ENCODE measurements at places on chromosomes 12 and 14.
A peak's percentile ranks its signal among the peaks of the same experiment; 100 is the strongest.

GRCh38 chr14:105064721-105065143 is 498 bp downstream of the GPR132 start:
- DNase-seq: no peak

- DNase-seq: no peak
Observed at GRCh38 chr12:49872381-49872780, 29.5 kb upstream of the BCDIN3D start.

GRCh38 chr12:83575326-83575725 is 888.6 kb downstream of the TMTC2 start:
- no peak for DNase-seq

DNA sequence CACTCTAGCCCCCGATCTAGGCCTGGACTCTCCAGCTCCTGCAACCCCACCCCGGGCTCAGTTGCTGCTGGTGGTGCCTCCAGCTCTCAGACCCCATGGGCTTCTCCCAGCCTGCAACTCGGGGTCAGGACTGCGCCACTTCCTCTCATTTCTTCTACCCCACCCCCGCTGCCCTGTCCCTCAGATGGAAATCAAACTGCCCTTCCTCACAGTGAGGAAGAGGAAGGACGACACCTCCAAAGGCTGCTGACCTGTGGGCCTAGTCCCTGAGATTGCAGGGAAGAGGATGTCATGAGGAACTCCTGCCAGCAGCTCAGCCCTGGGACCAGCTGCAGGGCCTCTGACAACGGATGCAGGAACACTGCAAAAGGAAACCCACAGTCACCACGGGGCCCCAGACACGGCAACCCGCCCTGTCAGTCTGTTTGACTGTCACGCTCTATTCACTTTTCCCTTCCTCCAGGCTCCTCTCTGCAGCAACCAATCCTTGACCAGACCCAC is 29.3 kb upstream of the PNMA1 start:
- DNase-seq: peak; percentile 39

GRCh38 chr12:107912421-107913004 is 138.0 kb downstream of the ASCL4 start:
- DNase-seq: no peak

DNA sequence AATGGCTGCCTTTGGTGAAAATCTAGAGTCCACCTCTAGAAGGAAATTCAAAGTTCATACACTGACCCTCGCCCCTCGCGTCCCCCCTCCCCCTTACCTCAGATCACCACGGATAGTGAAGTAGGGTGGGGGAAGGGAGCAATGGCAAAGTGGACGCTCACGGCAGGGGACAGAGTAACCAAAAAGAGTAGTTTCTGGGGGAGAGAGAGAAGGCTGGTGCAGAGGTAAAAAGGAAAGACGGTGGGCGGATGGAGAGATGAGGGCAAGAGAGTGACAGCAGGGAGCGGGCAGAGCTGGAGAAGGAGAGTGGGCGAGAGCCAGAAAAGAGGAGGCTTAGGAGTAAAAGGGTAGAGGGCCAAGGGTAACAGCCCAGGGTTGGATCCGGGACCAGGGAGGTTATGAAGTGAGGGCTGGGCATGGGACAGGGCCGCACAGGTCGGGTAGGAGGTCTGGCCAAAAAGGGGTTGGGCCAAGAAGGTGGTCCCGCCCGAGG is 423 bp downstream of the ALDH6A1 start:
- no peak for DNase-seq

- no peak for DNase-seq
Observed at GRCh38 chr14:80364274-80364673, 153.0 kb upstream of the DIO2 start.

DNA sequence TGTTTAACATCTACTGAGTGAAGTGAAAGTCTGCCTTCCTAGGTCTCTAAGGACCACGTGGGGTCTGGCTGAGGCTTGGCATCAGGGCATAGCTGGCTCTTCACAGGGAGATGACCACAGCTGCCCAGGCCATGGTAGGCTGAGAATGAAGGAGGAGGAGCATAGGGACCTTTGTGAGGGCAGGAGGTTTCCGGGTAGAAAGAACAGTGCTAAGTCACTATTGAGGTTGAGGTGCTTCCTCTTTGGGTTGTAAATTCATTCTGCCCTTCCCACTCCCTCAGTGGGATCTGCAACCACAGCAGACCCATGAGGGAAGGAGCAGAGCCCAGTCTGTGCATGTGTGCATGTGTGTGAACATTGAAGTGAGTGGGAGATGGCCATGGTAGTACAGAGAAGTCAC is 909.6 kb downstream of the VRK1 start:
- no peak for DNase-seq

DNA sequence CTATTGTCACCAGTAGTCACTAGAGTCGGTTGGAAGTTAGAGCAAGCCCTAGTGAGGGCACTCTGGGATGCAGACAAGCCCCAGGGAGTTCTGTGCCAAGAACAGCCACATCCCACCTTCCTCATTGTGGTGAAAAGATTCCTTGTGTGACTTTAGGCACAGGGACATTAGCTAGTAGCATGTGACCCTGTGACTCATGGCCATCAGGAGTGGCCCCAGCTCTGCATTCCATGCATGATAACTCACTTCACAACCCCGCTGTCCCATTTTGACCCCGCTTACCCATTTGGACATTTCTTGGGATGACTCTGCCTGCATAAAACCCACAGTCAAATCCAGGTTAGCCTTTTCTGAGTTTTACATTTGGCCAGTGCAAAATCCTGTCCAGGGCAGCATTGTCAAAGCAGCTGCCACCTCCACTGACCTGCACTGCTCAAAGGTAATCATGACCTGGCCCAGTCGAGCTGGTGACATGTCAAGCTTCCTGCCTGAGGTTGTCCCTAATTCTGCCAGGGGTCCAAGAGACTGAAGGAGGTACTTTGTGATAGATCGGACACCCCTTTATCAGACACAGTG is 430.5 kb downstream of the DPF3 start:
- no peak for DNase-seq

- DNase-seq: no peak
Observed at GRCh38 chr12:42162965-42163364, 18.3 kb upstream of the GXYLT1 start.

DNA sequence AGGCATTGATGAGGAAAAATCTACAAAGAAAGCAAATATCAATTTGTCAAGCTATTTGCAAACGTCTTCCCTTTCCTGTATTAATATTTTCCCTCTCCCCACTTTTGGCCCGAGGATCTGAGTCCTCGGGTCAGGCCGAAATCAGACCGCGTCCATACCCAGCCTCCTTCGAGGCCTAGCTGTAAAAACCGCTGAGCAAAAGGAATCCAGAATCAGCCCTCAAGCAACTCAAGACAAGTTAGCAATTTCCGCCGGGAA is 353 bp upstream of the MAPK1IP1L start:
- DNase-seq: no peak

DNA sequence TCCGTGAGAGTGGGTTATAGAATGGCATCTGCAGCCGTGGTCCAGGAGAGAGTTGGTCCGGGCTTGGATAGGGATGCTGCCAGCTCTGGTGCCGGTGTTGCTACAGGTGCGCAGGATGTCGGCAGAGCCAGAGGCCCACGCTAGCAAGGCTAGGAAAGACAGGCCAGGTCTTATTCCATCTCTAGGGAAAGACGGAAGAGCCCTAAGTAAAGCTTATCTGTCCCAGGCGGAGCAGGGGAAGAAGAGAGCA is 485 bp upstream of the PSME1 start:
- no peak for DNase-seq

DNA sequence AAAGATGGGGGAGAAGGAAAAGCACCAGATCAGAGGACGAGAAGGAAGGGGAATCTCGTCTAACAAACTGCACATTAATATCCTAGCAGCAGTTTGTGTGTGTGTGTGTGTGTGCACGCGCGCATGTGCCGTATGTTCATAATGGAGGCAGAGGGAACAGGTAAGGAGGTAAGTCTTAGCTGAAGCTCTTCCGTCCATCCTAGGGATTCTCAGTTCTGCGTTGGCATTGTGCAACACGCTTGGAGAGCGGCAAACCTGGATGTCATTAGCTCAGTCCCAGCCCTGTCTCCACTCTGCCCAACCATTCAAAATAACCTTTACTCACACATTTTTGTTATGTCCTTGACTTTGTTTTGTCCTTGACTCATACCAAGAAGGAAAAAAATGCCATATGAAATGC is 1.6 kb upstream of the C1R start:
- DNase-seq: no peak

- no peak for DNase-seq
Observed at GRCh38 chr12:57276935-57277563, 26.1 kb upstream of the STAC3 start.
